Calu3 (cell line): ENCODE measurements at places on chromosomes 1 and 21.
A peak's percentile ranks its signal among the peaks of the same experiment; 100 is the strongest.

DNA sequence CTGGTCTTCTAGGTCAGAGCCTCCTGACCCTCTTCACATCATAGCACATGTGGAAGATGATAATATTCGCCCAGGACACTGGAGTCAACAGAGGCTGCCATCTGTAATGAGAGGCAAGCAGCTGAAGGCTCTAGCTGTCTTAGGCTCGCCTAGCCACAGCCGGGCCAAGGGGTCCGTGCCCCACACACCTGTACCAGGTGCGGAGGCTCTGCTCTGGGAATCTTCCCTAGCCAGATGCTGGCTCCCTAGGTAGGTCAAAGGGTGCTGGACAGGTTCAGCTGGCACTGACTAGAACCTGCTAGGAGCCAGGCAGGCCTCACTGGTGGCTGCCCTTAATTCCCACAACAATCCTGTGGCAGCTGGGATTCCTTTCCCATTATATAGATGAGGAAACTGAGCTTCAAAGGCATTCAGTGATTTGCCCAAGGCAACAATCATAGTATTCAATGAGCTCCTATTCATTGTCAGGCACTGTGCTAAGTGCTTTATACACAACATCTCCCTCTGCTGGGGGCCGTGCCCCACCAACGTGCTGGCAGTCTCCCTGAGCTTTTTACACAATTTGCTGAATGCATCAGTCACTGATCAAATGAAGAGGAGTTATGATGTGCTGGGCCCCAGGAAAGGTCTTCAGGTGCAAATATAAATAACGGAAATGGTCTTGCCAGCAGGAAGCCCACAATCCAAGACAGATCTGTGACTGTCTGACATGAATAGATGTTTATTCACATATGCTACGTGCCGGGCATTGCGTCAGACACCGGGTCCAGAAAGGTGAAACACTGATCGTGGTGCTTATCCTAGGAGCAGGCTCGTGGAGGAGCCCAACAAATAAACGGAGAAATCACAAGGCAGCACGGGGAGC is 58.0 kb downstream of the DDX20 start:
- DNase-seq, result peak; percentile 6

DNA sequence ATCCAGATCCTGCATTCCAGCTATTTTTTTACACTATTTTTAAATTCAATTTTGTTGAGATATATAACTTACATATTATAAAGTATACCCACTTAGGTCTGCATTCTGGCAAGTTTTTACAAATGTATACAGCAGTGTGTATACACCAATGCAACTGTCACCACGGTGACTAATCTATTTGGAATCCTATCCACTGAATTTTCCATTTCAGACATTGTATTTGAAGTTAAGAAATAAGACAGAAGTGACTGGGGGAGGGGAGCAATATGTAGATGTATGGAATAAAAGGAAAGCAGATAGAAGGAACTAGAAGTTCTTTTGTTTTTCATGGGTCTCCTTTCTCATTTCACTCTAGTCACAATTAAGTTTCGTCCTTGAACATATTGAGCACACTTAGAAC is 431.5 kb upstream of the CHRM3 start:
- DNase-seq, result no peak

DNA sequence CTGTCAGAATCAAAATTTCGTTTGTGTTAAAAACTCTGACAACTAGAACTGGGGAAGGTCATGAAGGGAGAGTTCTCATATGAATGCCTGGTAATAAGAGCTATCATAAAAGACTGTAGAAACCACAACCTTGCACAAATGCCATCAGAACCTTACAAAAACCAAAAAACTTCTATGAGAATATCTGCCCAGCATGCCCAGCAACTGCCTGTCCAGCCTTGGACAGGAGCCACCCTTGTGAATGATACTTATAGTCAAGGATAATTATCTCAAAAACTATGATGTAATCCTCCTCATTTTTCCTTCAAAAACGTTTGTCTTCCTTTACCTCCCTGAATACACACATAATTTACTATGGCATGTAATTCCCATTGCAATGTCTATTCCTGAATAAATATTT is 53.4 kb upstream of the C1orf185 start:
- DNase-seq, result no peak

- no peak for DNase-seq
These were observed 52.2 kb downstream of the KCNC4 start for GRCh38 chr1:110262296-110262695.

GRCh38 chr1:204626381-204626780 is 59.2 kb downstream of the LRRN2 start:
- DNase-seq, result no peak

- no peak for DNase-seq
These were observed 3.3 kb upstream of the ELAVL4 start for GRCh38 chr1:50105433-50105832.

- DNase-seq, result no peak
These were observed 4.2 kb upstream of the PADI1 start for GRCh38 chr1:17200756-17201155.

DNA sequence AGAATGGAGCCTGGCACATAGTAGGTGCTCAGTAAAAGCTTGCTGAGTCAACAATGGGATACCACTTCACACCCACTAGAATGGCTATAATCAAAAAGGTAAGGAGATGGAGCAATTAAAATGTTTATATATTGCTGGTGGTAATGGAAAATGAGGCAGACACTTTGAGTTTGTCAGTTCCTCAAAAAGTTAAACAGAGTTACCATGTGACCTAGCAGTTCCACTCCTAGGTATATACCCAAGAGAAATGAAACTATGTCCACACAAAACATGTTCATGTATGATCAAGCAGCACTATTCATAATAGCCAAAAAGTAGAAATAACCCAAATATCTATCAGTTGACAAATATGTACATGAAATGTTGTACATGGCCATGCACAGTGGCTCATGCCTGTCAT is 74.8 kb upstream of the ECE1 start:
- DNase-seq, result no peak

GRCh38 chr1:162966613-162967012 is 102.5 kb upstream of the RGS4 start:
- DNase-seq, result no peak

DNA sequence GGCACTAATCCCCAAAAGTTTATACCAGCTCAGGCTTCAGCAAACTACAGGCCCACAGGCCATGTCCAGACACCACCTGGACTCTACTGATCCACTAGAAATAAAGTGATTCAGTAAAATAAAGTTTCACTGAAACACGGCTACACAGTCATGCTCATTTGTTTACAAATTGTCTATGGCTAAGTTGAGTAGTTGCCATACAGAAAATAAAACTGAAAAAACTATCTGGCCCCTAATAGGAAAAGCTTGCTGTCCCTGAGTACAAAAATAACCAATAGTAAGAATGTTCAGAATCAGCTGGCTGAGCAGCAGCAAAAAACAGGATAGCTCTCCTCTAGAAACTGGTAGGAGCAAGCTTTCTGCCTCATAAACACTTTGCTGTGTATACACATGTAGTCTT is 221.5 kb downstream of the RERE start:
- no peak for DNase-seq

DNA sequence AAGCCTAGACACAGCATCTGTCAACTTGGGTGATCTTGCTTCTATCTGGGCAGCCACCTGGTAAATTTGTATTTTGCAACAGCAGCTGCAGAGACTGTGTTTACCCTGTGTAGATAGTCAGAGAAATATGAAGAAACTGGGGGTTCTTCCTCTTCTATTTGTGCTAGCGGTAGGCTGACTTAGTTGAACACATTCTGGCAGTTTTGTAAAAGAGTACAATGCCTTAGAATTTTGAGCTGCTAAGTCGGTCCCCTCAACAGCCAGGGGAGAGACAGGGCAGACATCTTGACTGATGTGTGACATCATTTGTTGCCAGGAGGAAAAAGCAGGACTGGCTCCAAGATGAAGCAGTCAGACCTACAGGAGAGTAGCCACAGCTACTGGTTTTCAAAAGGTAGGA is 53.7 kb downstream of the KCNJ6 start:
- peak; percentile 6 for DNase-seq

DNA sequence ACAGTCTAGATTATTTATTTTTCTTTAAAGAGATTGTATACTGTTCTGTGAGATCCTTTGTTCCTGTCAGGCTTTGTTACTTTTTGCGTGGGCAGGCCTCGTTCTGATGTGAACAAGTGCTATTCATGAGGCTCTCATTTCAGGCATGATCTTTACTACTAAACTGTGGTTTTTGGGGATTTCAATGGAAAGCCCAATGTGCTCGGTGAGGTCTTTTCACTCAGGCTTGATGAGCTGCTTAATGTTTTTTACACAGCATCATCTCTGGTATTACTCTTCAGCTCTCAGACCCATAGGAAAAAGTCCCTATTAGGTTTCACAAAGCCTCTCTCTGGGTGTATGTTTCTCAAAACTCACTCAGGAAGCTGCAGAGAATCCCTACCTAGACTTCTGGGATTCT is 419.4 kb downstream of the GPATCH2 start:
- DNase-seq, result no peak

GRCh38 chr21:36099000-36099399 is 29.2 kb downstream of the CBR1 start:
- no peak for DNase-seq

- no peak for DNase-seq
These were observed 115.5 kb downstream of the KCNK2 start for GRCh38 chr1:215198021-215198420.

- DNase-seq, result no peak
These were observed 183.3 kb upstream of the ZP4 start for GRCh38 chr1:238073991-238074390.

DNA sequence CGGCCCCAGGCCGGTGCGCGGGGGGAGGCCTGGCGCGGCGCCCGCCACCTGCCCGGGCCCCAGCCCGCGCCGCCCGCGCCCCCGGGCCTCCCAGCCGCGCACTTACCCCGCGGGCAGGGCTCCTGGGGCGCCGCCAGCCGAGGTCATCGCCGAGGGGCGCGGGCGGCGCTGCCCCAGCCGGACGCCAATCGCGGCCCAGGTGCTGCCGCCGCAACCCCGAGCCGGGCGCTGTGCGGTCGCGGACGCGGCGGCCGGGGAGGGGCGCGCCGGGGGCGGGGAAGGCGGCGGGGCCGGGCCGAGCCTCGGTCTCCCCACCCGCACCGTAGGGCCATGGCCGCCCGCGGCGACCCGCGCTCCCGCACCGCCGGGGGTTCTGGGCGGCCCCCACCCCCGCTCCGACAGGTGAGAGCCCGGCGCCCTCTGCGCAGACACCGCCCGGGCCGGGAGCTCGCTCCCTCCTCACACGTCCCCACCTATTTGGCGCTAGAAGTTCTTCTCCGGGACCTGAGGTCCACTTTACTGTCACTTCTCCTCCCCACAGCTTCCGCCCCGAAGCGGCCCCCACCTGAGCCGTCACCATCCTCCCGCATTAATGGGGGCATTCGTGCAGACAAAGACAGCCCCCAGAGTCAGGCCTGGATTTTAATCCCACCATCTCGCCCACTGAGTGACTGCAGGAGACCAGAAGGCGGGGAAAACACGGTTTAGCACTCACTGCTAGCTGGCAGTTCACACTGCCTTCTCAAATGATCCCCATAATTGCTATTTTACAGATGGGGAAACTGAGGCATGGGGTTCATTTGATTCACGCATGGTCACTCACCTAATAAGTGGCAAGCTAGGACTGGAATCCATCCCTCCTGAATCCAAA is at the start of gene TTC39A:
Gene TTC39A, minus strand, starts transcription at position 232 of the 871 bp plus-strand sequence. Its CDS starts 85 bp downstream, at position 147.
- DNase-seq, result no peak

- DNase-seq, result no peak
These were observed 74.7 kb downstream of the HSPA13 start for GRCh38 chr21:14308234-14308633.

- no peak for DNase-seq
These were observed 49.7 kb downstream of the S100B start for GRCh38 chr21:46555225-46555617.

DNA sequence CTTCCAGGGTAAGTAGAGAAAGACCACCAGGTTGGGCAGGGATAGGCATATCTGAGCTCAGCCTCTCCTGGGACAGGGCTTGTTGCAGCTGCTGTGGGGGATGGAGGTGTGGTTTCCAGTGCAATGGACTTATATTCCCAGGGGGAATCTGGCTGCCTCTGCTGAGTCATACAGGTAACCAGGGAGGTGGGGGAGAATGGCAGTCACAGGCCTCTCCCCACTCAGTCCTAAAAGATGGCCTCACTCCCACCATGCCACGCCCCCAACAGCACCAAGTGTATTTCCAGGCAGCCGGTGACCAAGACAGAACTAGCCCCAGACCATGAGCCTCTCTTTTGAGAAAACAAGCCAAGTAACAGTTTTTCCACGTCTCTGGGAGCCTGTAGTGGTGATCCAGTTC is 1240.7 kb downstream of the BRINP3 start:
- DNase-seq, result no peak

DNA sequence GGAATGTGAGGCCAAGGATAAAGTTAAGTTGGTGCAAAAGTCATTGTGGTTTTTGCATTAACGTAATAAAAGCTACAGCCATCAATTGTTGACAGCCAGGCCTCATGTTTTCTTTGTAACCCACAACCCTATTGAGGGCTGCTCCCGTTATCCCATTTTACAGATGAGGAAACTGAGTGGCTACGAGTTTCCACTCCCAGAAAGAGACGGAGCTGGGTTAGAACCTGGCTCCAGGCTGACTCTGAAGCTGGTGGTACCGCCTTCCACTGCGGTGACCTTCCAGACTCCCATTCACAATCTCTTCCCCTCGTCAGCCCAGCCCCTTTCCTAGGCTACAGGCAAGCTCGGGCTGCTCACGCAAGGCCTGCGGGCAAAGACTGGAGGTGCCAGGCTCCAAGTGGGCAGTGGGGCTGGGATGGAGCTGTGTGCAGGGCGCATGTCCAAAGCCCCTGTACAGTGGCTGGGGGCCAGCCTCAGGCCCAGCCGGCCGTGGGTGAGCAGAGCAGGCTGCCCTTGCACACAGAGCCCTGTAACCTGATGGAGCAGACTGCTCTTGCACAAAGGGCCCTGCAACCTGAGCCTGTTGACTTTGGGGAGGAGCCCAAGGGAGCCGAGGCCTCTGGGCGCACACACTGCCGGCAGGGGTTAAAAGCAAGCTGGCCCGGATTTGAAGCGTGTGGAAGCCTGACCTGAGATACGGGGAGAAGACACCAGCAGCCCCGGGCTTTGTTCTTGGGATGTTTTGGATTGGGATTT is 97.4 kb upstream of the TMPRSS2 start:
- no peak for DNase-seq

- DNase-seq, result peak; percentile 13
These were observed 185.8 kb downstream of the MRPL39 start for GRCh38 chr21:25421321-25422028.

- DNase-seq, result no peak
These were observed 109.2 kb downstream of the CASZ1 start for GRCh38 chr1:10687251-10687651.

- DNase-seq, result no peak
These were observed 28.2 kb downstream of the UBE2G2 start for GRCh38 chr21:44773291-44773932.

- no peak for DNase-seq
These were observed 185.6 kb downstream of the RHOU start for GRCh38 chr1:228920831-228921230.

DNA sequence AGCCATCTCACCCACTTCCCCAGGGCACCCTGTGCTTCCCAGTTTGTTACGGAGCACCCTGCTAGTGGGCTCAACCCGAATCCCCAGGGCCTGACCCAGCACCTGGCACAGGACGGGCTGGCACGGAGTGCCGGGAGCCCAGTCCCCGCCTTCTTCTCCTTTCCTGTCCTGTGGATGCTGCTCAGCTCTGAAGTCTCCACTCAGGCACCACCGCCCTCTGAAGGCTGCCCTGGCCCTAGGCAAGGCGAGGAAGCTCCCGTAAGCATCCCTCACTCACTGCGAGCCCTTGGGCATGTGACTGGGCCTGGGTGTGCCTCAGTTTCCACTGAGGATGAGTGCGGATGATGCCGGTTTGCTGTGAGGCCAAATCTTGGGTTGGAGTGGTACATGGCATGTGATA is 21.8 kb downstream of the SLC1A7 start:
- DNase-seq, result no peak

- DNase-seq, result no peak
These were observed 73.5 kb upstream of the CAMK1G start for GRCh38 chr1:209510063-209510462.
